Jurkat, Clone E6-1 (cell line): ENCODE measurements at places on chromosomes 2 and 18.
A peak's percentile ranks its signal among the peaks of the same experiment; 100 is the strongest.

DNA sequence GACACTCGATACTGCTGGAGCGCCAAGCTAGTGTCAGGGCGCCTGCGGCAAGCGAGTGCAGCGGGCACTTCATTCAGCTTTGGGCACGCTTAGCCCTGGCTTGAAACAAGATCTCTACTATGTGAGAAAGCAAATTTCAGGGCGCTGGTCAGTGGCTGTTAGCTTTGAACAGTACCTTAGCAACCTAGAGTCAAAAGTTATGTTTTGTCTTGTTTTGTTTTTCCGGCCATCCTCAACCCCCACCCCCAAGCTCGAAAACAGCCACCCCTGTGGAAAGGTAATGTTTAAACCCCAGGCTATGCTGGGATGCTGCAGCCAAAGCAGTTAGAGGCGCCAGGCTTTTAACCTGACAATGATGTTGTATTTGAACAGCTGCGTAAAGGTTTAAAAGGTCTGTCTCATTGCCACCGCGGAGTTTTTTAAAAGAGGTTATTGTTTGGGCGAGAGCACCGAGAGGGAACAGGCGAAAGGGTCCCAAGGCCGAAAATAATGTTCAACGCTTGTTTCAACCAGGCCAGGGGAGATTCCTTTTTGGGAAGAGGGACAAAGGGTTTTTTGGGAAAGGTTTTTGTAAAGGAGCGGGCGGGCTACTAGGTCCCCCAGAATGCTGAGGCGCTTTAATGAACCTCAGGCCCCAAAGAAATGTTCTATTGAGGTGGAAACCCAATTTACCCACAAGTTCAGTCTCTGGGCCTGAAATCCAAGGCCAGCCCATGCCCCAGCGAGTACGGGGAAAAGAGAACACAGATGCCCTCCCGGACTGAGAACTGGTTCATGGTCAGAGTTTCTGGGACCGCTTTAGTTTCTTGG lies 2.3 kb upstream of the HOXD10 start:
- no peak for DNase-seq

GRCh38 chr2:38508311-38509039 lies 94.3 kb downstream of the HNRNPLL start:
- peak; percentile 70 for DNase-seq

DNA sequence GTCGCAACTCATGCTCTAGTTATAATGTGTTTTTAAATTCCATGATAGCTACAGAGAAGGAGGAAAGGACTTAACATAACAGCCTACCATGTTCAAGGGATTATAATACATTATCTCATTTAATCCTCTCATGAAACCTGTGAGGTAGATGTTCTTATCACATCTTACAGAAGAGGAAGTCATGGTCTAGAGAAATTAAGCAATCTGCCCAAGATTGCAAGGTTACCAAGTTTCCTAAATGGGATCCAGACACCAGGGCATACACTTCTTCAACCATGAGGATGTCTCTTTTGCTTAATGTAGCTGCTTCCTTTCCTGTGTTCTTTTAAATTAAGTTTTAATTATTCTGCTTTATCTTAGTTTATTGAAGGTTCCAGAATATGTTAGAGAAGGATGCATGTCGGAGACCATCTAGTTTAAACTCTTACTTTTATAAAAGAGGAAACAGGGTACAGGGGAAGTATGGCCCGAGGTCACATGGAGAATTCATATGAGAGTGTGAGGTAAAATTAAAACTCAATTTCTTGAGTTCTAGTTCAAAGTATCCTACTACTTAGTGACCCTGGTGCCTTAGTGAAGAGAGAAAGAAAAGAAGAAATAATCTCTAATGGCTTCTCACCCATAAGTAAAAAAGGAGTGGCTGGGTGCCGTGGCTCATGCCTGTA lies 3.6 kb upstream of the IL1A start:
- DNase-seq = no peak

GRCh38 chr18:54278615-54279014 lies 9.3 kb downstream of the POLI start:
- no peak for DNase-seq

DNA sequence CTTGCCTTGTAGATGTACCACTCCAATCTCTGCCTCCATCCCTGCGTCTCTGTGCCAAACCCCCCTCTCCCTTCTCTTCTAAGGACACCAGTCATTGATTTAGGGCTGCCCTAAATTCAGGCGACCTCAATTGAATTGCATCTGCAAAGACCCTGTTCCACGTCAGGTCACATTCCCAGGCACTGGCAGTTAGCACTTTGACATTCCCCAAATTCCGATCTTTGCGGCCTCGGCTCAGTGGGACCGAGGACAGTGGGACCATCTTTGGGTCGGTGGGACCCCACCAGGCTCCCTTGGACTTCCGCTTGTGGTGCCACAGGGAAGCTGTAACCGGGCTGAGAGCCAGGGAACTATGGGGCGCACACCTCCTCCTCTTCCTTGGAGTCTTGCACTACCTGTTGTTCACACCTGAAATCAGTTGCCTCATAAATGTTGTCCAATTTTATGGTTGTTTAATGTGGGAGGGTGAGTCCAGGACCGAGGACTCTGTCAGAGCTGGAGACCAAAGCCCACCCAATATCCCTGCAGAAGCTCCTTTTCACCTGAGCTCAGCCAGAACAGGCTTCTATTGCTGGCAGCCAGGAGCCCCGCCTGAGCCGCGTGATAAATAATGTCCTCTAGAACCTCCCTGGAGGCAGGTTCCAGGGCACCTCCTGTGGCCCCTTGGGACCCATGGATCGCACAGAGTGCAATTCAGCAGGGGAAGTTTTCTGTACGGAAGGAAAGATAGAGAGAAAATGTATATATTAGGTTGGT lies 271.6 kb downstream of the EIPR1 start:
- DNase-seq = no peak

GRCh38 chr2:204650611-204651010 lies 105.3 kb downstream of the PARD3B start:
- DNase-seq = no peak
